ENCODE measurements at places on chromosomes 5 and 9.

GRCh38 chr5:1489754-1490153 is 34.0 kb downstream of the LPCAT1 start:
- DNase-seq, result no peak

DNA sequence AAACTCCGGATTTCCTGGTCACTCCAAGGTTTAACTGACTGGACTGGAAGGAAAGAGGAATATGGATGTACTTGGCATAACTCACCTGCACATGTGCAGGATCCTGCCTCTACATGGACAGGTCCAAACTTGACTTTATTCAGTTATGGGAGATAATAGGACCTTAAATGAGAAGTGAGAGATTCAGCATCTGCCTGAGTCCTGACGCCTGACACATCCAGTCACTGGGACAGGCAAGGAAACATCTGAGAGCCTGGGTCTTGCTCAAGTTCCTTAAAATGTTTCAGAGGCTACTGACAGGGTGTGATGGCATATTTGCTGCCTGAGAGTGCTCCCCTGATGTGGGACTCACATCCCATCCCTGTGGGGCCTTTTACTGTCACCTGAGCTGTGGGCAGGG is 34.9 kb downstream of the ZNF354A start:
- no peak for DNase-seq

DNA sequence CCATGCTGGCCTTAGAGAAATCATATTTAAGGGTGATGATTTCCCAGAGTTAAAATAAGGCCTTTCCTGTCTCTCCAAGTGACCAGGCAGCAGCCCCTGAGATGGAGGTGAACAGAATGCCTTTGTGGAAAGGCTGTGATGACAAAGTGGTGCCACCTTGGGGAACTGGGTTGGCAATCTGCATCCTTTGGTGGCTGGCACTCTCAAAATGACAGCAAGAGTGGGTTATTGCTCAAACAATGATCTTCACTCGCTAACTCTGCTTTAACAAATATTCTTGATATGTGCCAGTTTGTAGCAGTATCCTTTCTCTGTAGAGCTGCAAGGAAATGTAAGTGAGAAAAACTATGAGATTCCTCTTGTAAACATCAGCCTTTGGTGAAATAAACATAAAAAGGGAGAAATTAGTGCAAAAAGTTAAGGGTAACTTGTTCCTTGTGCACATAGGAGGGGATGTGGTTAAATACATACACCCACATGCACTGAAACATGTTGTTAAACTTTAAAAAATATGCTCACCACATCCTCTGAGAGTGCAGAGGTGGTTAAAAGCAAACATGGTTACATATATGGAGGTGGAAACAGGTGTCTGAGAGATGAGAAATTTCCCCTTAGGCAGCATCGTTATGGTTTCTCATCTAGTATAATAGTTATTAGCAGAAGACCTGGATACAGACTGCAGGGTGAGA is 373.4 kb upstream of the CTNND2 start:
- no peak for DNase-seq

DNA sequence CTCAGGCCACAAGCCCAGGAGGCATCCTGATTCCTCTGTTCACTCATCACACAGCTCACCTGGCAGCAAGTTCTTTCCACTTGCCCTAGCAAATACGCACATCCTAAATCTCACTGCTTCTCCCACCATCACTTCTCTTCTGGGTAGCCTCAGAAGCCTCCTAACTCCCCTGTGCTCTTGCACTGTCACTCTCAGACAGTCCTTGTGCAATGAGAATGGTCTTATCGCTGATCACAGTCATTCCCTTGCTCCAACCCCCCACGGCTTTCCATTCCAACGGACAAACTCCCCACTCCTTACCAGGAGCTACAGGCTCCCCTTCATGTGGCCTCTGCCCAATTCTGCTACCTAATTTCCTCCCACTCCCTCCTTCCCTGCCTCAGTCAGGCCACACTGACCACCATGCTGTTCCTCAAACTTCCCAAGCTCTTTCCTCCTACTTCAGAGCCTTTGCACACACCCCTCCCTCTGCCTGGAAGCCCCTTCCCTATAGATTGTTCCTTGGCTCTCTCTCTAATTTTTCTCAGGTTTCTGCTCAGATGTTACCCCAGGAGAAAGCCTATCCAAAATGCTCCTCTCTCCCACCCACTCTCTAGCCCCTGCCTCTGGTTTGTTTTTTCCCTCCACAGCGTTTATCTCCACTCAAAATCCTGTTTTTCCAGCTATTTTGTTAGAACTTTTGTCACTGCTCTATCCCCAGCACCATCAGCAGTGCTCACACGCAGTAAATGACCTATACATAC is 34.1 kb upstream of the TNFAIP8 start:
- no peak for DNase-seq

DNA sequence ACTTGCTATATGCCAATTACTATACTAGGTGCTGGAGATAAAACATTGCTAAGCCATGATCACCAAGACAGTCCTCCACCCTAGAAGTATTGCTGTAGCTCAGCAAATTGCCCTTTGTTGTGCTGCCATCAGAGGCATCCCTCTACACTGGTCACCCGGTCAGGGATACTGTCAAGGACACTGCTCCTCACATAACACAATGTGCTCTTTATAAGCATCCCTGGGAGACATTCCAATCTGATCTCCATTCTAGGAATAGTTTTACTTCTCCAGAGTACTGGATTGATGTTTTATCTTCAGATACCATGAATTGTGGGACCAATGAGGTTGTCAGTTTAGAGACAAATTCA is 10.4 kb upstream of the DNAJA1 start:
- DNase-seq, result no peak
